ENCODE measurements at places on chromosomes 4 and X.
A peak's percentile ranks its signal among the peaks of the same experiment; 100 is the strongest.

DNA sequence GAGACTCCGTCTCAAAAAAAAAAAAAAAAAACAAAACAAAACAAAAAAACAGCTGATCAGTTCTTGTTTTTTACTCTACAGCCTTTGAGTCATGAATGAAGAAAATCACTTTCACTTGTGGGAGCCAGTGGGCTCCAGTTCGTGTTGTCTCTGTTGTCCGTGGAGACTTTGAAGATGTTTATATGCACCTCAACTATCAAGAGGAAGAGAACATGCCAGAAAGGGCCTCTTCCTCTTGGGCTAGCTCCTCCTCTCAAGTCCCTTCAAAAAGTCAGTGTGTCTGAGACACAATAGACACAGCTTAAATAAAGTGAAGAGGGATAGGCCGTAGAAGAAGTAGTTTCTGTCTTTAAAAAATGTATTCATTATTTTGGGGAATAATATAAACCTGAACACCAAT lies 182.7 kb downstream of the KDR start:
- no peak for DNase-seq

GRCh38 chrX:153333266-153333665 lies 687 bp upstream of the ZNF275 start:
- no peak for DNase-seq

DNA sequence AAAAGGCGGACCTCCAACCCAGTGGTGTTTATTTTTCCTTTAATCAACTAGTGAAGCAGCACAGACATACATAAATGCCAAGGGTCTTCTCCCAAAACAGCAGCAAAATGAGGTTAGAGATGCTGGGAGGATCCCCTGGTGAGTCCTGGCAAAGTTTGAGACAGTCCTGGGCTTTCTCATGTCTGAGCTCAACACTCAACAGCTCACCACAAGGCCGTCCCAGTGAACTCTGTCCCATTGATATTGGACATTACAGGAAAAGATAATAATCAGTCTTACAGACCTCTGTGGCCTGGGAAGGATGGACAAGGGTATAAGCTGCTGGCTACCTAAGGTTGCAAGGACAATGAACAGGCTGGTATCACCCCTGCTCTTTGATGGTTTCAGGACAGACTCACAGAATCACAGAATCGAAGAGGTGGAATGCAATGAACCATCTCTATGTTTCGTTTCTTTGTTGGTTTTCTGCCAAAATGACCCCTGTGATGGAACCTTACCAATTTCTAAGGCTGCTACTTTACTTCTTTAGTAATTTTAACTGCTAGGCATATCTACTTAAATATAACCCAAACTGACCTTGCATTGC lies 551.8 kb downstream of the RAB28 start:
- DNase-seq: no peak

DNA sequence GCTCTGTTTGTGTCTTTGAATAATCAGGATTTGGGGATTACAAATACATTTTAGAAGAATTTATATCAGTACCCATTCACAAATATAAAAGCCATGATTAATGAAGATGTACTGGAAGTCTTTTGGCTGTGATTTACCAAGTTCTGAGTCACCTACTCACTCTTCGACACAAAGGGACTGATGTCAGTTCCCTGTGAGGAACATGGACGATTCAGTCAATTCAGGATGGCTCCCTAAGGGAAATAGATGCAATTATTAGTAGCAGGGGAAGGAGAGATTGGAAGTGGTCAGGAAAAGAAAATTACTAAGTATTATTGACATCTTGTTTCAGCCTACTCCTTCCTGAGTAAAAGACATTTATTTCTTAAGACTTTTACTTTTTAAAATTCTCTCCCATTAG lies 550.7 kb upstream of the SLIT2 start:
- DNase-seq: no peak

- no peak for DNase-seq
Measured at GRCh38 chr4:107888237-107888636, 43.1 kb upstream of the CYP2U1 start.

DNA sequence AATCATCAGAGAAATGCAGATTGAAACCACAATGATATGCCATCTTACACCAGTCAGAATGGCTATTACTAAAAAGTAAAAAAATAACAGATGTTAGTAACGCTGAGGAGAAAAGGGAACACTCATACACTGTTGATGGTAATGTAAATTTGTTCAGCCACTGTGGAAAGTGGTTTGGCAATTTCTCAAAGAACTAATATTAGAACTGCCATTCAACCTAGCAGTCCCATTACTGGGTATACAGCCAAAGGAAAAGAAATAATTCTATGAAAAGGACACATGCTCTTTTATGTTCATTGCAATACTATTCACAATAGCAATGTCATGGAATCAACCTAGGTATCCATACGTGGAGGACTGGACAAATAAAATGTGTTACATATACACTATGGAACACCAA lies 566.3 kb downstream of the STPG2 start:
- no peak for DNase-seq

DNA sequence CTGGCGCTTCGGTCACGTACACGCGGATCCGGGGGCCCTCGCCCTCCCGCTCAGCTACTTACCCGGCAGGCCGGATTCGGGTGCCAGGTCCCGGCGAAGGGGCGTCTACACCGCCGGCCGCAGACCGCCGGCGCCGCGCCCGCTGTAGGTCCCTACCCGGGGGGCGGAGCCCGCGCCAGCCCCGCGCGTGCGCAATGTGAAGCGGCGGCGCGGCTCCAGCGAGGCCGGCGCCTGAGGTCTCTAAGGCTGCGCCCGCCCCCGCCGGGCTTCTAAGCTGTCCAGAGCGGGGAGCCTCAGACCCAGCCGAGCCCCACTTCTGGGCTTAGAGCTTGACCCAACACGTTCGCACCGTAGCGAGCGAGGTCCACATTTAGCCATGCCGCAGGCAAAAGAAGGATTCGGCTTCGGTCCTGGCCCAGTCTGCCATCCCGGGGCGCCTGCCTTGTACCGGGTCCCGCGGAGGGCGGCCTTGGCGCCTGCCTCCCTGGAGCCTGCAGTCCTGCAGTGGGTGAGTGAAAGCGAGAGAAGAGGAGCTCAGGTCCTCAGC lies at the start of gene ZNF518B:
Gene ZNF518B (minus strand): TSS at position 172 of the 547 bp plus-strand sequence. CDS start 11,098 bp downstream, outside the sequence.
- DNase-seq: no peak

DNA sequence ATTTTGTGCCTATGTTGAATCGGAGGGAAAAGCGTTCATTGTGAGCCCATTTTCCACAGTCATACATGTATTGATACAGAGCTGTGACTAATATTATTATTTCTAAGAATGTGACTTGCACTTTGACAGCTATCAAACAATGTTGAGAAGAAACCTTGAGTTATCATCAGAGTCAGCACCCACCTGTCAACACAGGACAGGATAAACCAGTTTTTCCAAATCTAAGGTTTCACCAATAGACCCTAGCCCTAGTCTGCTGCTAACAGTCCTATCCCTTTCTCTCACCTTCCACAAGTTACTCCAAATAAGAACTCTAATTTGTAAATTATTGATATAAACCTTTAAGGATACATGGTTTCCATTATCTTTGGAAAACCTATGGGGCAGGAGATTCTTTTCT lies 47.7 kb upstream of the DHX15 start:
- DNase-seq: no peak

DNA sequence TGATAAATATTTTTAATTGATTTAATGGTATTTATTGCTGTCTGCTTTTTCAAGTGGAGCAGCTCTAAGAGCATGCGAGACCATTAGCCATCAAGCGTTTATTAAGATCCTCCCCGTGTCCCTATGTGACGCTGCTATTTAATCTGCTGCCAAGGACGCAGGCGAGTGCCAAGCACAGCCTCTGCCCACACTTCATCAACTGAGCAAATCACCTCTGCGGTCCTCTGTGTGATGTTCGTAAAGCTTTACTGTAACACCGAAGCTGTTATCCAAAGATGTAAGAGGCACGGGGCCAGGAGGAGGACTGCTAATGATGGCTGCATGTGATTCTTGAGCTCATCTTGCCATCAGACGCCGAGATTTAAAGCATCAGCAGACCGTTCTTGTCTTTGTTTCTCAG lies 79.5 kb downstream of the STOX2 start:
- no peak for DNase-seq

- no peak for DNase-seq
Measured at GRCh38 chr4:15601862-15602261, 53.3 kb downstream of the FBXL5 start.

- no peak for DNase-seq
Measured at GRCh38 chrX:9953396-9953795, 13.8 kb upstream of the CLDN34 start.

GRCh38 chr4:74402692-74403456 lies 37.9 kb downstream of the EREG start:
- no peak for DNase-seq

DNA sequence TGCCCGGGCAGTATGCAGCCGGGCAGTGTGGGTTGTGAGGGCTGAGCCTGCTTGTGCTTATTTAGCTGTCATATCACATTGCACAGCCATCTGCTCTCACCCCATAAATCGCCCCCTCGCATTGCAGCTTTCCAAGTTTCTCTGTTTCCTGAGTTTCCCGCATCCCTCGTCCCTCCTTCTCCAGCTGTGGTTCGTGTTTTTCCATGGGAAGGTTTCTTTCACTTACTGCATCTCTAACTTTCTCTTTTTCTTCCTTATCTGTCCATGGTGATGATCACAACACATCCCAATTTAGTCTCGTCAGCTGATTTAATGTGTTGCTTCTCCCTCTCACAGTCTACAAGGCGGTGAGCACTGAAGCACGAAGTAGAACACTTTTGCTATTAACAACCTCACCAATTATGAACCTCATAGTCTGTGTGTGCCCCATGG lies 118.1 kb downstream of the ENPP6 start:
- DNase-seq: peak; percentile 16

- no peak for DNase-seq
Measured at GRCh38 chrX:112819008-112819640, 21.5 kb downstream of the AMOT start.

GRCh38 chr4:157048248-157048647 lies 27.7 kb upstream of the GLRB start:
- no peak for DNase-seq

DNA sequence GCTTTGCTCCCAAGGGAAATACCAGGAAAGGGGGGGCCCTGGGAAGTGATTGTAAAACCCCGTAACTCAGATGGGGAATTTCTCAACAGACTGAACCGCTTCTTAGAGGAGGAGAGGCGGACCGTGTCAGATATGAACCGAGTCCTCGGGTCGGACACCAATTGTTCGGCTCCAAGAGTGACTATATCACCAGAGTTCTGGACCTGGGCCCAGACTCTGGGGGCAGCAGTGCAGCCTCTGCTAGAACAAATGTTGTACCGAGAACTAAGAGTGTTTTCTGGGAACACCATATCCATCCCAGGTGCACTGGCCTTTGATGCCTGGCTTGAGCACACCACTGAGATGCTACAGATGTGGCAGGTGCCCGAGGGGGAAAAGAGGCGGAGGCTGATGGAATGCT lies 1.0 kb downstream of the PNMA3 start:
- DNase-seq: no peak

GRCh38 chr4:177427192-177427591 lies 15.0 kb downstream of the AGA start:
- no peak for DNase-seq

- DNase-seq: no peak
Measured at GRCh38 chrX:65194547-65194946, 218.3 kb upstream of the ZC4H2 start.

GRCh38 chrX:72715546-72715945 lies 1.4 kb upstream of the PHKA1 start:
- no peak for DNase-seq

DNA sequence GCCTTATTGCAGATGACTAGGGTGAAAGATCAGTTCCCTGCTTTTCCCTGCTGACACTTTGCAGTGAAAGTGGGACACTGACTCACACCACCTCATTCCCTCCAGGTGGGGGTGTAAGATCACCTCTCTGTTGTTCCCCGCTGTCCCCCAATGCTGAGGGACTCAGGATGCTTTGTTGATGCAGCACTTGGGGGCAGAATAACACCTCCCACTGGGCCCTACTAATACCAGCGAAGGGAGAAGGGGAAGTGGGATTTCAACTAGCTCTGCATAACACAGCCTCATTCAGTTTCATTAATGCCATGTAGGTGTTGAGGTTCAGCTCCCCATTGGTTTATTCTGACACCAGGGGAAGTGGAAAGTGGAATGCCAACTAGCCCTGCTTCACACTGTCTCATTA lies 43.6 kb upstream of the IL1RAPL2 start:
- DNase-seq: no peak

GRCh38 chr4:7052923-7053715 lies 9.9 kb downstream of the TADA2B start:
- DNase-seq: no peak

DNA sequence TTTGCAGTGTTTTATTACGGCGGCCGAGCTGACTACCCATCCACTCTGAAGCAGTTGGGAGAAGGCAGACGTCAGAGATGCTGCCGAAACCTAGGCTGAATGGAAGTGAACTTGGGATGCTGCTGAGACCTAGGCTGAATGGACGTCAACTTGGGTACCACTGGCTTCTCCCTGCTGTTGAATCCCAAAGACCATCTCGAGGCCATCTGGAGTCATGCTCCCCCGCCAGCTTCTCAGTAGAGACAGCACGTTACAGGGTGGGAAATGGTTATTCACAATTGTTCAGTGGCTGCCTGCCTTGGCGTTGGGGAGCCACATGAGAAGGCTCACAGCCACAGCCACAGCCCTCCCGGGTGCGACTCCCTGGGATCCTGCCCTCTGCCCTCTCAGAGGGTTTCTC lies 40.9 kb downstream of the P2RY8 start:
- DNase-seq: no peak

GRCh38 chr4:83082777-83083176 lies 31.8 kb downstream of the PLAC8 start:
- DNase-seq: no peak

DNA sequence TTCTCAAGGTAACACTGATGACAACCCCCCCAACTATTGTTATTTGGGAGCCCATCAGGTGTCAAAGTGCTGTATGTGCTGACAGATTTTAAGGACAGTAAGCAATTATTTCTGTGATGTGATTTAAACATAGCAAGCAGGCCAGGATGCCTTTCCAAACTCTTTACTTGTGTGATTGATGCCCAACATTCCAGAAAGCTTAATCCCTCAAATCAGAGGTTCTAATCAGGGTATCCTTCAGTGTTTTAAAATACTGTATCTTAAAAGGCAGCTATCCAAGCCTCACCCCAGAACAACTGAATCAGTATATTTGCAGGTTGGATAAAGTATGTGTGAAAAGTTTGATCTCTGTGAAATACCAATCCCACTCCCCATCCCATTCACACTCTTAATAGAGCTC lies 119.7 kb downstream of the GASK1B start:
- DNase-seq: no peak

DNA sequence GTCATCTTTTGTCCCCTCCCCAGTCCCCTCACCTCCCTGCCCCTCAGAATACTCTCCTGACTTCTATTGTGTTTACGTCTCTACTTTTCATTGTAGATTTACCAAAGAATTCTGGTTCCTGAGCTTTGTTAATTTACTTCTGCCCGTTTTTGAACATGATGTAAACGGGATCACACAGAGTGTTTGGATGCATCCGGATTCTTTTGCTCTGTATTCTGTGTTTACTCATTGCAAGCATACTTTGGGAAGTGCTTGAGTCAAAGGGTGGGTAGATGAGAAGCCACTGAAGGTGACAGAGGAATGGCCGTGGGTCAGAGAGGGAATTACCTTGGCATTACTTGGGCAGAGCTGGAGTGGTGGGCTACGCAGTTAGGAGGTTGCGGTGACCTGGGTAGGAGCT lies 18.0 kb downstream of the CLCN4 start:
- DNase-seq: no peak

- no peak for DNase-seq
Measured at GRCh38 chrX:95974890-95975289, 709.8 kb upstream of the DIAPH2 start.

- no peak for DNase-seq
Measured at GRCh38 chr4:52235552-52236201, 184.6 kb downstream of the SPATA18 start.

- no peak for DNase-seq
Measured at GRCh38 chr4:42344749-42345148, 52.5 kb upstream of the SHISA3 start.

- DNase-seq: no peak
Measured at GRCh38 chr4:23388255-23388654, 501.6 kb downstream of the PPARGC1A start.
